ENCODE measurements at places on chromosomes 5 and 9. TPM values are rescaled to one million over a fixed set of nuclear protein-coding genes. Genes with fewer than 3 reads are reported as not detected.
A peak's percentile ranks its signal among the peaks of the same experiment; 100 is the strongest.

DNA sequence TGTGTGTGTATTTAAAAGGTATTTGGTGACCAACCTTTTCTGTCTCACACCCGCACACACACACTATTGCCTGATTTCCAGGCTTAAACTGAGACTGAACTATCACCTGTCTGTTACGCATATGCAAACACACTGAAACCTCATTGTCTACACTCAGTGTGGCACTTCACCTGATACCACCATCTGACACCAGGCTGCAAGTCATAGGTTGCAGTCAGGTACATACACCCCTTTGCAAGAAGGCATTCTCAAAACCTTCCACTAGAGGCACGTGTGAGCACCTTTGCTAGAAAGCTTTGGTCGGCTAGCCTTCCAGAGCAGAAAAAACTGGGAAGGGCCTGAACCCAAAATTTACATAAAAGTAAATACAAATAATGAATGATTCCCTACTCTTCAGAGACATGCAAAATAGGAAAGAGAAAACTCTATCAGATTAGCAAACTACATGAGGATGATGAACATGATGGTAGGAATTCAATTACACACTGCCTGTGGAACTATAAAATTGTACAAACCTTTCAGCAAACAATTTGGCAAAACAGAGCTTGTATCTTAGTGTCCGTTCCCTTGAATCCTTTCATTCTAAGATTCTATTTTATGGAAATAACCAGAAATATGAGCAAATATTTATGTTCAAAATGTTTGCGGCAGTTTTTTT lies 5.9 kb upstream of the FOXD1 start:
- no peak for DNase-seq

Gene PCDHB6
- total RNA-seq = not detected

DNA sequence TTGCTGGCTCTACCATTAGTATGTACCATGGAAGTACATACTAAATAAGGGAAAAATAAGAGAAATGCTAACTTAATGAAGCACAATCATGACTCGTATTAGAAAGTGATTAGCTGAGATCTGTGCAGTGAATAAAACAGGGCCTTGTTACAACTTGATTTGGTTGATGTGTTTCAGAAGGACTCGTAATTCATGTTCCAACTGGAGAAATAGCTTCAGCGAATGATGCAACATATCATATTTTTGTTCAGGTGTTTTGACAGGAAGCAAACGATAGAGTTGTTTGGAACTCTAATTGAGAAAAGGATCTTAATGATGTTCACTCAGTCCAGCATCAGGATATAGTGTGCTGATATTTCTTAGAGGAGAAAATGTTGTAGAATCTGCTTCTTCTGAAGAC lies 474.6 kb upstream of the WWC1 start:
- DNase-seq = no peak

GRCh38 chr5:109907189-109907588 lies 217.5 kb downstream of the MAN2A1 start:
- no peak for DNase-seq

Gene POU5F2
- total RNA-seq = 8.1 TPM

- no peak for DNase-seq
These were observed 318.3 kb upstream of the GRAMD2B start for GRCh38 chr5:126104951-126105350.

- no peak for DNase-seq
These were observed 44.5 kb downstream of the MEF2C start for GRCh38 chr5:88838500-88838899.

Gene FOXD4L3
- 2.1 TPM for total RNA-seq

Gene PLAC8L1
- not detected for total RNA-seq

GRCh38 chr5:145445027-145445426 lies 390.1 kb downstream of the PRELID2 start:
- DNase-seq = no peak

GRCh38 chr5:95839658-95840057 lies 17.1 kb upstream of the GLRX start:
- DNase-seq = no peak

Gene TAS2R1
- total RNA-seq = not detected

GRCh38 chr5:40223884-40224402 lies 455.8 kb upstream of the PTGER4 start:
- no peak for DNase-seq

DNA sequence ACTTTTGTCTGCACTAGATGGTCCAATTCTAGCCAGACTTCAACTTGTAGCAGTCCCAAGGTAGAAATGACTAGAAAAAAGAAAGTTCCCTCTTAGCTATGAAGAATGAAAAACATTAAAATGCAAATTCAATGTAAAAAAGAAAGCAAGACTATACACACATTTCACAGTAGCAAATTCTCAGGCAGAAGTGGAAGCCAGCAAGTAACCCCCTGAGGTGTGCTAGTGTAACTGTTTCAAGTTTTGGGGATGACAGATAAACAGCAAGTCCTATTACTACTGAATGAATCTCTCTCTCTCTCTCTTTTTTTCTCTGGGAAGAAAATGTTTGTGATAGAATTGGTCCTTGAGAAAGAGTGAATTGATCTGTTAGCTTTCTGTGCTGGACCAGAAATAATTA lies 185.6 kb downstream of the EFNA5 start:
- no peak for DNase-seq

DNA sequence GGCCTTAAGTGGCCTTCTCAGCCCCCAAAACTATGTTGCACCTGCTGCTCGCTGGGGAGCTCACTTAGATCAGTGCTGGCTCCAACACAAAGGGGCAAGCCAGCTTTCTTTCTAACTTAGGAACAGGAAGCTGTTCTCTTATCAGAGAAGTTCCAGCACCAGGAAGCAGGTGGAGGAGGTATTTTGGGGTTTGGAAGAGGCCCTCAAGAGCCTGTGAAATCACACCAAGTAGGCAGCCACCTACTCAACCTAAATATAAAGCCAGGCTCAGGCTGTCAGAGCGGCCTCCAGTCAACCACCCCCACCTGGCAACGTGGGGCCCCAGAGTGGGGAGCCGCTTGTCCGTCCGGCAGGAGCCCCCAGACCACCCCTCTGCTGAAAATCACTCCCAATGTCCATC lies 152.8 kb downstream of the OLFM1 start:
- peak; percentile 30 for DNase-seq

Gene ALDH7A1
- 19.3 TPM for total RNA-seq

Gene CDH12
- total RNA-seq = not detected

Gene C5orf52
- not detected for total RNA-seq

Gene BTNL8
- 10.0 TPM for total RNA-seq

Gene PSIP1
- 57.9 TPM for total RNA-seq

DNA sequence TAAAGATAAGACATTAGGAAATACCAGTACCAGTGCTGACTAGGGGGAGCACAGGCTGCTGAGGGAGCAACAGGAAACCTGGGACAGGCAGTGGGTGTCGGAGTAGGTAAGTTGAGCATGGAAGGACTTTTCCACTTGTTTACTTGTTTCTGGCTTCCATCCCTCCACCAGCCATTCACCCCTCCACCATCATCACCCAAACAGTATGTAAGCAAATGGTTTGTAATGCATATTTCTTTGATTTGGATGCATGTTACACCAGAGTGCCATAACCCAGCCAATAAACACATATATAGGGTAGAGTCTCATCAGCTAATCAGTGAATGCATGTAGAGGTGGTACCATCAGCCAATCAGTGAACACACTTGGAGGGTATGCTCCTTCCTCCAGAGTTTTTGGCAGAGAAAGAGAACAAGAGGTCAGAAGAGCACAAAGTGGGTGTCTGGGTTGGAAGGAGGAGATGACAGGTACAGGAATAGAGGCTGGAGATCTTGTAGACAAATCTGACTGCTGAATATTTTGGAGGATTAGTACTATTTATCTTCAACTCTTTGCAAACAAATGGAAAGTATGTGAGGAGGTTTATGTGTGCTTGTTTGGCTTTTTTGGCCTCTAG lies 37.7 kb upstream of the PDE8B start:
- DNase-seq = no peak

GRCh38 chr5:142325725-142326479 lies 1.1 kb upstream of the SPRY4 start:
- peak; percentile 86 for DNase-seq

DNA sequence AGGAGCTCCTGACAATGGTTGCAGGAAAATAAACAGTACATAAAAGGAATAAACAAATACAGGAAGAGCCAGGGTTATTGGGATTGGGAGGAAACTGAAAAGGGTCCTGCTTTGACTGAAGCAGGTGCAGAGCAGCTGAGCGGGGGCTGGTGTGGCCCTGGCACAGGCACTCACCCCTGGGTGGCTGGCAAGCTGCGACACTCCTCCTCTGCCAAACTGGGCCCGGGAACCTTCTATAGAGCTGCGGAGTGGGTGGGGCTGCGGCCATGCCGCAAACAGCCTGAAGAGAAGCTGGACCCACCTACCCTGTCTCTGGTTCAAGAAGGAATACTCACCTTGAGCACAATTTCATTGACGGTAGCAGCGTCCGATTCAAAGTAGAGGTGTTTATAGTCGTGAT lies 182.5 kb downstream of the GAPVD1 start:
- no peak for DNase-seq

All from upper lobe of left lung (tissue), 6 donors.